ENCODE measurements at places on chromosomes 2 and 18. TPM values are rescaled to one million over a fixed set of nuclear protein-coding genes. Genes with fewer than 3 reads are reported as not detected.

SLC5A6 gene
- 41.7 TPM for total RNA-seq

FBXO15 gene
- not detected for total RNA-seq

COL3A1 gene
- 6.2 TPM for total RNA-seq

SP140L gene
- 15.4 TPM for total RNA-seq

CDH20 gene
- total RNA-seq = not detected

ADGRF3 gene
- under 0.01 TPM for total RNA-seq

RIT2 gene
- total RNA-seq = not detected

NOSTRIN gene
- total RNA-seq = 0.65 TPM

CIAO1 gene
- total RNA-seq = 125 TPM

ATOH8 gene
- 13.2 TPM for total RNA-seq

FBXO41 gene
- total RNA-seq = 0.33 TPM

PCBP1 gene
- total RNA-seq = 65.3 TPM

VWA3B gene
- not detected for total RNA-seq

UGP2 gene
- 84.4 TPM for total RNA-seq

IL1F10 gene
- total RNA-seq = not detected

BOLL gene
- not detected for total RNA-seq

EGR4 gene
- not detected for total RNA-seq

ARHGAP25 gene
- total RNA-seq = 5.2 TPM

LRRC30 gene
- total RNA-seq = not detected

ZNF385B gene
- not detected for total RNA-seq

PLGLB2 gene
- 1.5 TPM for total RNA-seq

GCG gene
- not detected for total RNA-seq

SCN2A gene
- not detected for total RNA-seq

DNAJC5G gene
- total RNA-seq = 0.98 TPM

LIPG gene
- total RNA-seq = 80.9 TPM

GKN1 gene
- not detected for total RNA-seq

POTEC gene
- total RNA-seq = not detected

EPHA4 gene
- 39.4 TPM for total RNA-seq

CHRNA1 gene
- 6.2 TPM for total RNA-seq

PKDCC gene
- 3.9 TPM for total RNA-seq

DPP10 gene
- total RNA-seq = not detected

SATB2 gene
- total RNA-seq = 1.3 TPM

CYP26B1 gene
- total RNA-seq = 0.65 TPM

ABCB11 gene
- 0.98 TPM for total RNA-seq

SLC9A2 gene
- under 0.01 TPM for total RNA-seq

SLC20A1 gene
- 39.5 TPM for total RNA-seq

HAAO gene
- not detected for total RNA-seq

DYNAP gene
- total RNA-seq = not detected

G6PC2 gene
- total RNA-seq = not detected

LAMA3 gene
- 6.5 TPM for total RNA-seq

SSB gene
- 98.4 TPM for total RNA-seq

ALPG gene
- not detected for total RNA-seq

FSIP2 gene
- total RNA-seq = 0.33 TPM

BOK gene
- 59.5 TPM for total RNA-seq

ARL4C gene
- total RNA-seq = 8.1 TPM

LCT gene
- not detected for total RNA-seq

RAB17 gene
- total RNA-seq = 9.5 TPM

ACSL3 gene
- 89.9 TPM for total RNA-seq

RNF152 gene
- 123 TPM for total RNA-seq

CCDC121 gene
- total RNA-seq = 2.6 TPM

NOL4 gene
- total RNA-seq = 0.29 TPM

SERPINB10 gene
- not detected for total RNA-seq

SERPINB11 gene
- not detected for total RNA-seq

TRIM43 gene
- total RNA-seq = not detected
